ENCODE measurements at places on chromosomes 5 and 9. TPM values are rescaled to one million over a fixed set of nuclear protein-coding genes. Genes with fewer than 3 reads are reported as not detected.

DAPK1 gene
- total RNA-seq = 97.3 TPM

FBLL1 gene
- total RNA-seq = not detected

RPL35 gene
- total RNA-seq = 2,171 TPM

PRR7 gene
- 5.1 TPM for total RNA-seq

FAM240B gene
- total RNA-seq = not detected

KCTD16 gene
- total RNA-seq = 0.39 TPM

CDC23 gene
- total RNA-seq = 14.1 TPM

CDC25C gene
- total RNA-seq = not detected

SLC36A3 gene
- not detected for total RNA-seq

LMX1B gene
- total RNA-seq = 0.60 TPM

FOXE1 gene
- not detected for total RNA-seq

RASGEF1C gene
- 9.3 TPM for total RNA-seq

PCDHB4 gene
- total RNA-seq = 14.5 TPM

PCDHGA11 gene
- total RNA-seq = 8.3 TPM

MYMK gene
- total RNA-seq = 1.4 TPM

NIM1K gene
- total RNA-seq = 2.0 TPM

ACSL6 gene
- 0.78 TPM for total RNA-seq

LHX3 gene
- total RNA-seq = not detected

RETREG1 gene
- total RNA-seq = 73.0 TPM

ADRB2 gene
- total RNA-seq = 7.2 TPM

IFNA13 gene
- total RNA-seq = not detected

MCTP1 gene
- 50.4 TPM for total RNA-seq

TLX3 gene
- total RNA-seq = not detected

NUDT2 gene
- total RNA-seq = 20.8 TPM

OTP gene
- total RNA-seq = not detected

SUSD1 gene
- 15.3 TPM for total RNA-seq

PCDHB9 gene
- total RNA-seq = 4.6 TPM

ADGRV1 gene
- total RNA-seq = 0.39 TPM

NRARP gene
- 3.1 TPM for total RNA-seq

IFNA21 gene
- not detected for total RNA-seq

WHRN gene
- total RNA-seq = 13.2 TPM

FRMPD1 gene
- 1.6 TPM for total RNA-seq

IRX4 gene
- not detected for total RNA-seq

WDR38 gene
- total RNA-seq = not detected

SH3RF2 gene
- total RNA-seq = 2.0 TPM

PCDHA4 gene
- total RNA-seq = 1.6 TPM

FOXB2 gene
- total RNA-seq = not detected

IFNA2 gene
- total RNA-seq = not detected

SLC34A3 gene
- total RNA-seq = not detected

PTGS1 gene
- total RNA-seq = 6.3 TPM

C9orf50 gene
- total RNA-seq = 0.90 TPM

C9orf152 gene
- total RNA-seq = not detected

ARRDC1 gene
- 40.0 TPM for total RNA-seq

SLC1A1 gene
- 4.0 TPM for total RNA-seq

GMCL2 gene
- not detected for total RNA-seq

CCDC192 gene
- total RNA-seq = 2.1 TPM

C5orf58 gene
- total RNA-seq = not detected

All from tibial nerve (tissue), 4 donors.